ENCODE measurements at places on chromosomes 6 and 20.

DNA sequence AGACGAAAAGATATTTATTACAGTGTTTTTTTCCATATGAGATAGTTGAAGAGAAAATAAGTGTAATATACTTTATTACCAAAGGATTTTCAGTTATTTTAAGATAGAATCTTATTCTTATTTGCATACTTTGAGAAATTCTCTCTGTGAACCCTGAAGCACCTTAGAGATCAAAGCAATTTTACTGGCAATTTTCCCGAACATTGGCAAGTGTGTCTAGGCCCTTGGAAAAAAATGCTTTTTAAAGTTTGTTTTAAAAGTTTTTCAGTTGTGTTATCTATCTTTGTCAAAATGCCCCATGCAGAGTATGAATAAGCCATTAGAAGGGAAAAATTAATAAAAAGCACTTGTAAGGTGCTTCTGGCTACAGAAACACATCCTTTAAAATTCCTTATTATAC lies 276.8 kb upstream of the HSF2 start:
- no peak for DNase-seq

GRCh38 chr6:10451394-10451793 lies 36.5 kb upstream of the TFAP2A start:
- DNase-seq = no peak

GRCh38 chr6:51569594-51569993 lies 517.8 kb downstream of the PKHD1 start:
- DNase-seq = no peak

- no peak for DNase-seq
These were observed 315.1 kb downstream of the SMOC2 start for GRCh38 chr6:168756009-168756634.

GRCh38 chr6:38282911-38283310 lies 356.8 kb downstream of the BTBD9 start:
- DNase-seq = no peak

DNA sequence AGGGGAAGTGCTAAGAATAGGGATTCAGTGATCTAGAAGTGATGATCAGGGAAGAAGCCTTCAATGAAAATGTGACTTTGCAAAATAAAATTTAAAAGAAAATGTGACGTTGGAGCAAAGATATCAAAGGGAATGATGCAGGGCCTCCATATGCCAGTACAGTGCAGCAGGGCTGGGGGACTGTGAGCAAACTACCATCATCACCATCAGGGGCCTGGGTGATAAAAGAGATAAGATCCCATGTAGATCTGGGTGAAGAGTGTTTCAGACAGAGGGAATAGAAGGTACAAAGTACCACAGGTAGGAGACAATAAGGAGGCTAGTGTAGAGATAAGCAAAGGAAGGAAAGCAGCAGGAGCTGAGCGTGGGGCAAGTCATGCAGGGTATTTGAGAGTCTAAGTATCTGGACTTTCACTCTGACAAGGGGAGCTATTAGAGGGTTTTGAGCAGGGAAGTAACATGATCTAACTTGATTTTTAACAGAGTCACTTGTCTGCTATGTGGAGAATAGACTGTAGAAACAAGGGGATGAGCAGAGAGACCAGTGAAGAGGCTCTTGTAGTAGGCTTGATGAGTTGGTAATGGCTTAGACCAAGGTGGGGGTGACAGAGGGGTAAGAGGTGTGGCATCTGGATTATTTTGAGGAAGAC lies 295.6 kb downstream of the ZFAND3 start:
- DNase-seq = no peak

- no peak for DNase-seq
These were observed 39.9 kb upstream of the SULF2 start for GRCh38 chr20:47825011-47825762.

DNA sequence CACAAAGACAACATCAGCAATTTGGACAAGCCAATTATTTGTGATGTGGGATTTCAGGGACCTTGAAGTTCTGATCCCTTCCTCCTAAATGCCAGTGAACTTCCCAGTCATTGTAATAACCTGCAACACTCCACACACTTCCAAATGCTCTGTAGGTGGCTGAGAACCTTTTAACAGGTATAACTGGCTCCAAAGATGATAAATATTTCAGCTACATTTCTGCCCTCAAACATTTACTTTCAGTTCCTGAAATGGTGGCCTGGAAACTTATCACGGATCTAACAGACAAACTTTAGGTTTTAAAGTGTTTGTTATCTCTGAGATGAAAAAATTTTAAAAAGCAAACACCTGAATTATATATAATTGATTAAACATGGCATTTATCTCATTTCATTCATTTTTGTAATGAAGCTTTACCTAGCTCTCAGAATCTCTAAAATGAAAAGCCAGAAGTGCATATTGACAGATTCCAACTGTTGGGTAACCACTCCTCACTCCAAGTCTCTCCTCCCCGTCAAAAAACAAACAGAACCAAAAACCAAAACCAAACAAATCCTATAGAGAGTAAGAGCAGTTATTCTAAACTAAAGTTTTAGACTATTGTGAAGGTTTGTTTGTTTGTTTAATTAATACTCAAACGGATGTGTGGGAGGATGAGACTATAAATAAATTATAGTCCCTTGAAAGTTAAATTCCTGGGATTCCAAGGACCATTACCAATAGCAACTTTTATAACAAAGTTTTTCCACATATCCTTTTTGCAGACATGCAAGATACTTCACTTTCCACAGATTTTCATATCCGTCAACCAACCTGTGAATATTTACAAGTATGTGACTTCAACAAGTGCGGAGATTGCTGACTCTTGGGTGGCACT lies 12.4 kb upstream of the KIAA0408 start:
- no peak for DNase-seq

GRCh38 chr20:19740512-19740911 lies 17.5 kb upstream of the RIN2 start:
- DNase-seq = no peak

DNA sequence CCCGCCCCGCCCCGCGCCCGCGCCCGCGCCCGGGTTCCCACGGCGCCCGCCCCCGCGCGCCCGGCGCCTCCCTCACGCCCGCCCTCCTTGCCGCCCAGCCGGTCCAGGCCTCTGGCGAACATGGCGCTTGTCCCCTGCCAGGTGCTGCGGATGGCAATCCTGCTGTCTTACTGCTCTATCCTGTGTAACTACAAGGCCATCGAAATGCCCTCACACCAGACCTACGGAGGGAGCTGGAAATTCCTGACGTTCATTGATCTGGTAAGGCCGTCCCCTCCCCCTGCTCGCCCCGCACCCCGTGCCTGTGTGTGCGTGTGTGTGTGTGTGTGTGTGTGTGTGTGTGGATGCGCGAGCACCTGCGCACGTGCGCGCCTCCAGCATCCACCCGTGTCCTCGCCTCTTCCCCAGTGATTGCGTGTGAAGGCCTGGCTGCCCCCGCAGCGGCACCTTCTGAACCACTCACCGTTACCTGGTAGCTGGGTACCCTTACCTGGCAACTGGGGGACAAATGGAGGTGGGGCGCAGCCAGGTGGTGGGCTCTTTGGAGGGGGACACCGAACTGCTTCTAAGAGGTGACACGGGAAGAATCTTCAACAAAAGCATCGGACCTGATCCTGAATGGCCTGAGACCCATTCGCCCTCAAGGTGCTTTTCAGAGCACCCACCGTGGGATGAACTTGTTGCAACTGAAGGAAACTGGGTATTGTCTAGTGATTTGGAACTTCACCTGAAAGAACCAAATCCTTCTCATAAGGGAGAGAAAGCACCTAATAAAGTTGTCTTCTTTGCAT lies at the start of gene AIG1:
AIG1 (plus strand) TSS at position 84 of the 791 bp plus-strand sequence; CDS start at position 121, 37 bp downstream.
- peak; percentile 35 for DNase-seq

DNA sequence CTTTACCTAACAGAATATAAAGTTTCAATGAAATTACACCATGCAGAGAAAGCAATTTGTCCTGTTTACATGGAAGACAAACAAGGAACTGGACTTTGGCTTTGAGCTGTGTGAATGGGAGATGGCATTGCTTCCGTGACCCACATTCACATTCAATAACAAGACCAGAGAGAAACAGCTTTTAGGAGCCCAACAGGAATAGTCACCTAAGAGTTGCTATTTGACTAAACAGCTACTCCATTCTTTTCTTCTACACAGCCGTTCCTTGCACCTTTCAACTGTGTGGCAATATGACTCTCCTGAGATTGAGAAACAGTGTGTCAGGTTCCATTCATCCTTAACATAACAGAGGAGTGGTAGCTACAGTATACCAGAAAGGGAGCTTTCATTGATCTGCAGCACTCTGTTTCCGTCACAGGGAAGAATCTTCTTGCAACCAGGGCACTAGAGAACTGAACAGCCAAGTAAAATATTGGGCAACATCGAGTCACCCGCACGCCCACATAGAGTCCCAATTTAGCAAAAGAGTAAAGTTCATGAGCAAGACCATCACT lies 355.1 kb downstream of the HAO1 start:
- no peak for DNase-seq

- no peak for DNase-seq
These were observed 17.4 kb upstream of the MICB start for GRCh38 chr6:31480574-31480973.

- no peak for DNase-seq
These were observed 16.7 kb downstream of the RAD21L1 start for GRCh38 chr20:1242530-1242929.

DNA sequence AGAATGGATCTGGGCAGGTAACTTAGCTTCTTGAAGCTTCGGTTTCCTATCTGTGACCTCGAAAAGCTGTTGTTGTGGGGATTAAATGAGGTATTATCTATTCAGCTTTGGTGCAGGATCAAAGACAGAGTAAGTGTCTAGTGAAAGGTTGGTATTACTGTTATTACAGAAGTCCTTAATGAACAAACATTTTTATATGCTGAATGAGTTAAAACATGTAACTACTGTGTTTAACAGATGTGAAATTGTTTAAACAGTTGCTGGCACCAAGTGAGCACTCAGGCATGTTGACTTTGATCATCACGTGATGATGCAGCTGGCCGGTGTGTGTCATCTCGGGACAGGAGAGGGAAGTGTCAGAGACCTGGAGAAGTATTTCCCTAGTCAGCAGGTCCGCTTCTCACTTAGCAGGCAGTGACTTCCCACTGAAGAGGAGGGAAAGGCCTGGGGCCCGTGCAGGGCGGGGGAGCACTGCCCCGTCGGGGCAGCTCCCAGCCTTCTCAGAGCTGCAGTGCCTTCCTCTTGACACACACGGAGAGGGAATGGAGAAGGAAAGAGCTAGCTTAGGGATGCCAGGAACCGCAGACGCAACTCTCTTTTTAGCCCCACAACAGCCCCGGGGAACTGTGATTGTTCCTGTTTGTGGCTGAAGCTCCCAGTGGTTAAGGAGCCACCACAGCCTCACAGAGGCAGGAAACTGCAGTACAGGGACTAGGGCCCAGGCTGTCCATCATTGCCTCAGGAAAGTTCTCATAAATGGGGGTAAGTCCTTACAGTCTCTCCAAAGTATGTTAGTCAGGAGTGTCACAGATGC lies 18.0 kb downstream of the TUBB2A start:
- peak; percentile 75 for DNase-seq

GRCh38 chr6:125910527-125910926 lies 46.0 kb upstream of the HINT3 start:
- no peak for DNase-seq

DNA sequence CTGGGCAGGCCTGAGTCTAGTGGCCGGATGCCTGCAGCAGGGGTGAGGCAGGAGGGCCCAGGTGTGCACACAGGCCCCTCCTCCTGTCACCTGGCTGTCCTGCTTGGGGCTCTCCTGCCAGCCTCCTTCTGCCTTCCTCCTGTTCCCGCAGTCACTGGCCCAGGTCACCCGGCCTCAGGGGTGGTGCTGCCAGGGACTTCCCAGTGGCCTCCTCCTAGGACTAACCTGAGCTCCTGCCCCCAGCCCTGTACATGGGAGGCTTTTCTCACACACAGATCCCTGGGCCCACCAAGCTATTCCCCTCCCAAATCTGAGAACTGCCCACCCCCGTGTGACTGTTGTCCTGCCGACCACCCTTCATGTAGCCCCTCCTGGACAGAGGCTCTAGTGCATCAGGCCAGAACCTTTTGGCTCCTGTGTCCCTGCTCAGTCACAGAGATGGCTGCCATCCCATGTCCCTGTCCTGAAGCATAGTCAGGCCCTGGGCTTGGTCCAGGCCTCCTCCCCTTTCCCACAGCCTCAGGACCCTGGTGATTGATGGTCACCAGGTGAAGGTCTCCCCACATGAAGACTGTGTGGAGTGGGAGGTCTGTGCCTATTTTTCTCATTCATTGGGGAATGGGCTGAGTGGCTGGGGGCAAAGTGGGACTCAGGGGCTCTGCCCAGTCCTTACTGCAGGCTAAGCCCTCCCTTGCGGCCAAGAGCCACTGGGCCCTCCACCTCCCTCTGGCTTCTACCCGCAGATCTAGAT lies 1.1 kb upstream of the ULBP1 start:
- DNase-seq = no peak

- no peak for DNase-seq
These were observed 81.0 kb downstream of the METTL24 start for GRCh38 chr6:110277100-110277665.

DNA sequence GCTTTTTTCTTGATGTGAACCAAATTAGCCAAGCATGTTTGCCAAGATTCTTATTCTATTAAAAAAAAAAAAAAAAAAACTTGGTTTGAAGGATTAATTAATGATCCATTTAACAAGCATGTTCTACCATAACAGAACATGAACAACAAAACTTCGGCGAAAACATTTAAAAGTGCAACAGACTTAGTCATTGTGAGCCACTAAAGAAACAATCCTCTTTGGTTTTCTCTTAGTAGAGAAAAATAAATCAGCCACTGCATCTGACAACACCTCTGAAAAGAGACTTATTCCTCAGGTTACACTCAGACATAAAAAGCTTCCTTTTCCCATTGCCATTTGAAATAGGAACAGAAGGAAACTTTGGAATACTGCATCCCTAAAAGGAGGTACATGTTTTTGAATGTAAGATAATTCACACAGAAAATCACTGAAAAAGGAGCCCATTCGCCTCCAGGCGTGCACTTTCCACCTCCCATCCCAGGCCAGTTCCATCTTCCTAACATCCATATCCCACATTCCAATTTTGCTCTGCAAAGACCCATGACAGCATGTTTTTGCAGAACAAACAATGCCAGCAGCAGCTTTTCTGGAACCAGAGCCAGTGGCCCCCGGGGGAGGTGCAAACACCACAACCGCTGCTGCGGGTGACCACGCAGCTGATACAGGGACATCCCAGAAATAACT lies 79.5 kb downstream of the ZMYND8 start:
- DNase-seq = no peak

- no peak for DNase-seq
These were observed 35.3 kb upstream of the TCP11 start for GRCh38 chr6:35176301-35177024.

Measured in germinal center (tissue), 1 donor.